Muscle of leg (tissue), 16 donors: ENCODE measurements at places on chromosomes 1 and 21. TPM values are rescaled to one million over a fixed set of nuclear protein-coding genes. Genes with fewer than 3 reads are reported as not detected.

DNA sequence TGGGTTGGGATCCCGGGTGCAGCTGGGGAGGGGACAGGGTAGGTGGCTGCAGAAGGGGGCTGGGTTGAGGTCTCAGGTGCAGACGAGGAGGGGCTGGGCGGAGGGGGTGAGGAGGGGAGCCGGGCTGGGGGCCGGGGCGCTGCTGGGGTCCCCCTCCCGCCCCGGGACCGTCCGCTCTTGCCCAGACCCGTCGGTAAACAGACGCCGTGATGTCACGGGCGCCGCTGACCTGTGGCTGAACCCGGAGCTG, 22.3 kb downstream of the DHRS3 start:
- DNase-seq: no peak

DNA sequence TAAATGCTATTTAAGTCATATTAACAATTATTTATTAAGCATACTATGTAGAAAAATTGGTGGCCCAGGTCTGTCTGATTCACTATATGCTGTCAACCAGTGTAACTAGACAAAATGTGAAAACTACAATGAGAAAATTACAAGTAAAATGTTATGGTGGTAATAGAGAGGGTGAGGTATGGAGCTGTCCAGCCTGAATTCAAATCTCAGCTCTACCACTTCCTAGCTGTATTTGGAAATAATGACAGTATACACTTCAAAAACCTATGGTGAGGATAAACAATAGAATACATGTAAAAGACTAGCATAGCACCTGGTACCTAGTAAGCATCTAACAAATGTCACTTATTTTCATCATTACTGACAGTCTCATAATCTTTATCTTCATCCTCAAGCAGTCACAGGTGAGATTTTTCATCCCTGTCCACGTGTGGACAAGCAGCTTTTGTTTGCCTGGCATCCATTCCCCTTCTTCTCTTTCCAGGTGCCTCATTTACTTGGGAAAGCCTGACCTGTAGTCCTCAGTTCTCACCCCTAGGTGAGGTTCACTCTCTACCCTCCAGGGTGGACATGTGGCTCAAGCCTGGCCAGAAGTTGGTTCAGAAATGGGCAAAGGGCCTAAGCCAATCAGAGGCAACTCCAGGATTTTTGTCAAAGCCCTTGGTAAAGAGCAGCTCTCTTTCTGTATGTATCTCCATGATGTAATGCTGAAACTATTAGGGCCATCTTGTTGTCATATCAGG, 29.5 kb downstream of the EGLN1 start:
- DNase-seq: no peak

DNA sequence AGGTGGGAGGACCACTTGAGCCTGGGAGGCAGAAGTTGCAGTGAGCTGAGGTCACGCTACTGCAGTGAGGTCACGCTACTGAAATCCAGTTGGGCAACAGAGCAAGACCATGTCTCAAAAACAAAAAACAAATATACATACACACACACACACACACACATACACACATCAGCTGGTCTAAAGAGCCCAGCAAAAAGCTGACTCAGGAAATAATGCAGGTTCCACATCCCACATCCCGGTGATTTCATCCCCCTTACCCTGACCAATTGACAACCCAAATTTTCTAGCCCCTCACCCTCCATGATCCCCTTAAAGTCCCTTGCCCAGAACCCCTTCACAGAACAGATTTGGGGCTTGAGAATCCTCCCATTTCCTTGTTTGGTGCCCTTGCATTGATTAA, 11.9 kb upstream of the CFHR4 start:
- no peak for DNase-seq

GRCh38 chr1:87291107-87291506, 37.6 kb upstream of the LMO4 start:
- DNase-seq: no peak

TSACC gene
- polyA plus RNA-seq: 0.20 TPM
